ENCODE measurements at places on chromosomes 5 and 9. TPM values are rescaled to one million over a fixed set of nuclear protein-coding genes. Genes with fewer than 3 reads are reported as not detected.

- peak; percentile 49 for DNase-seq
These were observed 122.4 kb downstream of the ZNF354C start for GRCh38 chr5:179182601-179183000.

DNA sequence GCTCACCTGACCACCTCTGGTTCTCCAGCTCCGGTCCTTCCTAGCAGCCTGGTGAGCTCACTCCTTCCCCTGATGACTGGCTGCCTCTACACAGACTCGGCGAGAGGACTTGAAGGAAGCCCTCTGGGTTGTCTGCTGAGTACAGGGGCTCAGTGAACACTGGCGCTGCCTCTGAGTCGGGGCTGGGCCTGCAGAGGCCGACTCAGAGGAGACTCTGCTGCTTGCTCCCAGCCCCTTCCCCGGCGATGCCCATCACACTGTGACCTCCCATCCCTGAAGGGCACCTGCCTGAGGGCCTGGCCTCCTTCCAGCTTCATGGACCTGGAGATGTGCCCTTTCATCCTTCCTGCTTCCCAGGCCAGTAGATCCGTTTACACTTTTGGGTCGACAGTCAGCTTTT, 22.0 kb downstream of the CRB2 start:
- DNase-seq = no peak

- no peak for DNase-seq
These were observed 8.4 kb downstream of the CXCL14 start for GRCh38 chr5:135570453-135570764.

DNA sequence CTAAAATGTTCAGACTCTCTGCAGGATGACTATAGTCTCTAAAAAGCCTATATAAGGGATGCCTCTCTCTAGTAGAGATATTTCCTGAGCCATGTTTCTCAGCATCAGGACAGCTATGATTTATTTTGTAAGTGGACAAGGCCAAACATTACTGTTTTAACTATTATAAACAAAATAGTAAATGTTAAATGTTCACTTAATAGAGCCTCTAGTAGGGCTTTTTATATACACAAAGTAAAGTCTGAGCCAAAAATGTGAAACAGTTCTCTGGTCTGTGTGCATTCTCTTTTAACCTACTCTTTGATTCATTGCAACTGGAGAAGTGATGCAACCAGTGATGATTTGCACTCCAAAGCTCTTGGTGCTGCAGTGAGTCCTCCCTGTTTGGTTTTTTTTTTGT, 220.5 kb downstream of the GDNF start:
- DNase-seq = no peak

DNA sequence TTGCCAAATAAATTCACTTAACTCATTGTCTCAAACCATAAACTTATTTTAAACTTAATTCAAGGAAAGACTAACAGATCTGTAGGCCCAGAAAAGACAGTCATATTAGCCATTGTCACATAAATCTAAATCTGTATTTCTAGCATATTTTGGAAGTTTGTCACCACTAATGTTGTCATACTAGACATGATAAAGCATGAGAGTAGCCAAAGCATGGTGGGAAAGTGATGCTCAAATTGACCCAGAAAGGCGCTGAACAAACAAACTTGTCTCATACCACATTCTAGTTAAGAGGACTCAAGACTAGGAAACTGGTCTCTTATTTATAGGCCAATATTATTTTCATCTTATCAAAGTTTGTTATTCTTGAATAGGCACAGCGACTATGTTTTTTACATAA, 99.4 kb downstream of the VCAN start:
- DNase-seq = no peak

DNA sequence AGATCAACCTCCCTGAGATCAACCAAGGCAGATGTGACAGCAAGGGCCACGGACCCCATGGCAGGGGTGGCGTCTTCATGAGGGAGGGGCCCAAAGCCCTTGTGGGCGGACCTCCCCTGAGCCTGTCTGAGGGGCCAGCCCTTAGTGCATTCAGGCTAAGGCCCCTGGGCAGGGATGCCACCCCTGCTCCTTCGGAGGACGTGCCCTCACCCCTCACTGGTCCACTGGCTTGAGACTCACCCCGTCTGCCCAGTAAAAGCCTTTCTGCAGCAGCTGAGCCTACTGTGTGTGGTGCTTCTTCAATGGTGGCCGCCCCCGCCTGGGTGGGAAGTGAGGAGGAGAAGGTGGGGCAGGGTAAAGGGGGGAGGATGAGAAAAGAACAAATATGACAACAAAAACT, 8.3 kb downstream of the GPX3 start:
- DNase-seq = no peak

DNA sequence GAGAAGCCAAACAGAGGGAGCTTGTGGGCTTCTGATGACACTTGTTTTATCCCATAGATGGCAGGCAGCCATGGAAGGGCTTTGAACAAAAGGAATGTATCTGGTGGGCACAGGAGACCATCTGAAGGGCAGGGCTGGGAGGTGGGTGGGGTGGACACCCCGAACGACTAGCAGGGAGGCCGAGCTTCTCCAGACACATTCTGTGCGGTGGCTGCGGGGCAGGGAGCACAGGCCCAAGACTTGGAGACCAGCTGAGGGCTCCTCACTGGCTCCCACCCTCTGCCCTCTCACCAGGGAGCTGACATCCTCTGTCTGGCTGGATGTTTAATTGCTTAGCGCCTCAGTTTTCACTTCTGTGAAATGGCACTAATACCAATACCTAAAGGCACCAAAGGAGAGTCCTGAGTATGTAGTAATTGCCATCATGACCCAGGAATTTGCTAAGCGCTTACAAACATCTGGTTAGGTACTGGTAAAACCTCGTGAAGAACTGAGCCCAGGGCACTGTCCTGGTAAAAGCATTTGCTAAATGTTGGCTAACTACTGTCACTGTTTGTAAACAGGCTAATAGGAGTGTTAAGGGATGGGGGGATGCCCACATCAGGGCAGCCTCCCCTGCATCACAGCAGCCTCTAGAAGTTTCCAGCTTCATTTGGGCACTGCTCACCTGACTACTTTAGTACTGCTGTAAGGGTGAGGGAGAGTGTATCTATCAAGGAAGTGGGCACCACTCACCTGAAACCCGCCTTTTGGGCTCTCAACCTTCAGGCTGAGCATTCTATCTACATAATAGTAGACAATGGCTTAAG, 2.1 kb upstream of the PHF2 start:
- DNase-seq = no peak

DNA sequence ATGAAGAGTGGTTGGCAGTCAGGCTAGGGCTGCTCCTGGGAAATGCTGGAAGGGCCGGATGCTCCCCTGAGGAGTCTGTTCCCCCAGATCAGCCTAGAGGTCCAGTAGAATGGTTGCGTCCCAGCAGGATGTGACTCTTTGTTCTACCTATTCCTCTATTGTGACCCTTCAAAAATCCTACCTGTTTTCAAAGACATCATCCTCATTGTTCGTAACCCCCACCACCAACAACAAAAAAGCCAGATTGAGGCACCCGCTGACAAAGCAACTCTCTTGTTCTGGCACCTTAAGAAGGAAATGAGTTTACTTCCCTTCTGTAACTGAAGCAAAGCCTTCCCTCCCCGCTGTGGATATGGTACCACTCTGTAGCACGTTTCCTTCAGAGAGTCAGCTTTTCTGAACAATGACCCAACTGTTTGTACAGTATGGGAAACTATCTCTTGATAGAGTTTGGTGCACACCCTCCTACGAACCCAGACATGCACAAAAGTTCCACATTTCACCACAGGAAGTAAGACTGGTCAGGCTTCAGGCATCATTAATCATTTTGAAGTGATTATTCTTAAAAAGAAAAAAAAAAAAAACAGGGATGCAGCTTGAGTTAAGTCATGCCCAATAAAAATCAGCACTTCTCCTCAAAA, 207.2 kb downstream of the ENC1 start:
- DNase-seq = no peak

DNA sequence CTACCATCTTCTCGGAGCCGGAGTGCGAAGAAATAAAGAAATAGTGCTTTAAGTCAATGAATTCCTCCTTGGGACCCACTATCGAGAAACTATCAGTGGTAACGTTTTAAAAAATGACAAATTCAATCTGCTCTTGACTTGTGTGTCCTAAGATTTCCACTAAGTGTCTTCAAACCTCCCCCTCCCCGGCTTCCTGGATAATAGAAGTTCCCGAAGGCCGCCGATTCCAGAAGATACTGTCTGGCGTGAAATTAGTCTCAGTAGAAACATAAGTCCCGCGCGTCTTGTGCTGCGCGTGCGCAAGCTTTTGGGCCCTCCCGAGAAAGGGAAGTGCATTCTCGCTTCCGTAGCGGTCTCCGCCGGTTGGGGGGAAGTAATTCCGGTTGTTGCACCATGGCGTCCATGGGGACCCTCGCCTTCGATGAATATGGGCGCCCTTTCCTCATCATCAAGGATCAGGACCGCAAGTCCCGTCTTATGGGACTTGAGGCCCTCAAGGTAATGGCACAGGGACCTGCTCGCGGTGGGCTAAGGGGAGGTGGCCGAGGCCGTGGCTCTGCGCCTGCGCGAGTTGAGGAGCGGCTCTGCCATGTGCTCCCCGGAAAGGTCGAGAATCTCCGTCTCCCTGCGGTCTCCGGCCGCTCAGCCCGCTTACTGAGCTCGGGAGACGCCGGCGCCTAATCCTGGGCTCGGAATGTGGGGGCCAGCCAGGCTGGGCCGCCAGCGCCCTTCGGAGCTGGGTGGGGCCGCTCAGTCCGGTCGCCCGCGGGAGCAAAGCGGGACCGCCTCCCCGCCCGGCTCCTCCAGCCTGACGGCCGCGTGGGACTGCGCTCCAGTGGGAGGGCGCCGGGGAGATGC, at the start of gene CCT5:
TSS of gene CCT5 (plus strand) at position 333 of the 858 bp plus-strand sequence. CDS start at position 394, 61 bp downstream.
- DNase-seq = peak; percentile 96

- DNase-seq = no peak
These were observed 10.2 kb upstream of the ANKH start for GRCh38 chr5:14881826-14882225.

- no peak for DNase-seq
These were observed 122.3 kb downstream of the SEMA5A start for GRCh38 chr5:9423571-9423970.

- no peak for DNase-seq
These were observed 151.0 kb upstream of the RFX3 start for GRCh38 chr9:3676766-3677165.

DNA sequence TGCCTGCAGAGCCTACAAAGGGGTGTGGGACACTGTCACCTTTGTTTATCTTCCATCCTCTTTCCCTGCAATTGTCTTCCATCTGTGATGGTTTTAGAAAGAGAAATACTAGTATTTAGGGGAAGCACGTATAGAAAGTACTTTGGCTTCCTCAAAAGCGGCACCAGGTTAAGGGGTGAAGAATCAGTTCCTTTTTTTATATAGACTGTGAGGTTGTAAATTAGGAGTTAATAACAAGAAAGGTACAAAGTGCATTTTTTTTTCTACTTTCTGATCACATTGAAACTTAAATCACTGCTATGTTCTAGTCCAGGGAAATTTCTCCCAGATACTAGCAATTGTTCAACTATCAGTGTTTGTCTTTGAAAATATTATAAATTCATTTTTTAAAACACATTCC, 219.3 kb downstream of the CEMIP2 start:
- no peak for DNase-seq

- DNase-seq = no peak
These were observed 1057.8 kb upstream of the WWC1 start for GRCh38 chr5:167233507-167234220.

DNA sequence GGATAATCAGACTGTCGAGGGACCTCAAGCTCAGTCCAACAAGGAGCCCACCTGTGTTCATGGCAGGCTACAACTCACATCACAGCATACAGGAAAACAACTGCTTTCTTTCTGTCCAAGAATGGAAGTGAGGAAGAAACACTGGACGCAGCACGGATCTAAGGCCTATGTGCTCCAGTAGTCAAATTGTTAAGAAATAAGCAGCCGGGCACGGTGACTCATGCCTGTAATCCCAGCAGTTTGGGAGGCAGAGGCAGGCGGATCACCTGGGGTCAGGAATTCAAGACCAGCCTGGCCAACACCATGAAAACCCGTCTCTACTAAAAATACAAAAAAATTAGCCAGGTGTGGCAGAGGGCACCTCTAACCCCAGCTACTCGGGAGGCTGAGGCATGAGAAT, 427.8 kb downstream of the BNC2 start:
- DNase-seq = no peak

GRCh38 chr5:164383662-164384061, 878.2 kb downstream of the MAT2B start:
- no peak for DNase-seq

The PFN3 gene
- polyA plus RNA-seq = not detected

The DNAJC18 gene
- 7.1 TPM for polyA plus RNA-seq

The KYAT1 gene
- 6.6 TPM for polyA plus RNA-seq

The GNA14 gene
- polyA plus RNA-seq = 3.1 TPM

The IL5 gene
- polyA plus RNA-seq = not detected

The HAVCR2 gene
- 7.8 TPM for polyA plus RNA-seq

All from spleen (tissue), 13 donors.